ENCODE measurements at places on chromosomes 13 and 19.

- DNase-seq: no peak
These were observed 20.8 kb upstream of the EPHX3 start for GRCh38 chr19:15253061-15253460.

- DNase-seq: no peak
These were observed 14.7 kb downstream of the ZNF787 start for GRCh38 chr19:56106397-56106849.

DNA sequence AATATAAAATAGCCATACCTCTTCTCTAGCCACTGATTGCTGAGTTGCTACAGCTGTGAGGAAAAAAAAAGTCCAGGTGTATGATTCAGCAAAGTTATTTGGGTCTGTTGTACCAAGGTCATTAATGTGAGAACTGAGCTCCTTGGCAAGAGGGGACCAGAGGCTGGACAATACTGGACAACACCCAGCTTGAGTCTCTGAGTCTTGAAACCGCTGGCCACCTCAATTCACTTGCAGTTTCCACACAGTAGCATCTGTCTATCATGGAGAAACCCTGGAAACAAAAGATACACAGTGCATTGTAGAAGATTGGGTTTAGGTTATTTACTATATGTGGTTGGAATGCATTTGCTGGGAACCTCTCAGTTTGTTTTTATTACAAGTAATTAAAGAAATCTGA, 60.4 kb downstream of the WDFY2 start:
- DNase-seq: no peak

- DNase-seq: no peak
These were observed 134.4 kb upstream of the TSC22D1 start for GRCh38 chr13:44710576-44710975.

DNA sequence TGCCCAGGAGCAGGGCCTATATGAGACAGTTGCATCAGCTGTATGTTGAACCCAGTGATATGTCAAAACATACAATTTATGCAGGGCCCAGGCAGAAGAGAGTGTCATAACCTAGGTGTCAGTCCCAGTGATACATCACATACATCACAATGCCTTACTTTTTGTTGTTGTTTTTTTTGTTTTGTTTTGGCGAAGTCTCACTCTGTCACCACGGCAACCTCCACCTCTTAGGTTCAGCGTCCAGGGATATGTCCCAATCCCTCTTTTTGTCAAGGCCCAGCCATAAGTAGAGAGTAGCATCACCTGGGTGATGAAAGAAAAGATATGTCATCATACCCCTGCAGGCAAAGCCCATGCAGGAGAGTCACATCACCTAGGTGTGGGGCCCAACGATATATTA, 56.8 kb upstream of the ZNF730 start:
- DNase-seq: no peak

- no peak for DNase-seq
These were observed 62.0 kb downstream of the MPHOSPH8 start for GRCh38 chr13:19695428-19695827.

DNA sequence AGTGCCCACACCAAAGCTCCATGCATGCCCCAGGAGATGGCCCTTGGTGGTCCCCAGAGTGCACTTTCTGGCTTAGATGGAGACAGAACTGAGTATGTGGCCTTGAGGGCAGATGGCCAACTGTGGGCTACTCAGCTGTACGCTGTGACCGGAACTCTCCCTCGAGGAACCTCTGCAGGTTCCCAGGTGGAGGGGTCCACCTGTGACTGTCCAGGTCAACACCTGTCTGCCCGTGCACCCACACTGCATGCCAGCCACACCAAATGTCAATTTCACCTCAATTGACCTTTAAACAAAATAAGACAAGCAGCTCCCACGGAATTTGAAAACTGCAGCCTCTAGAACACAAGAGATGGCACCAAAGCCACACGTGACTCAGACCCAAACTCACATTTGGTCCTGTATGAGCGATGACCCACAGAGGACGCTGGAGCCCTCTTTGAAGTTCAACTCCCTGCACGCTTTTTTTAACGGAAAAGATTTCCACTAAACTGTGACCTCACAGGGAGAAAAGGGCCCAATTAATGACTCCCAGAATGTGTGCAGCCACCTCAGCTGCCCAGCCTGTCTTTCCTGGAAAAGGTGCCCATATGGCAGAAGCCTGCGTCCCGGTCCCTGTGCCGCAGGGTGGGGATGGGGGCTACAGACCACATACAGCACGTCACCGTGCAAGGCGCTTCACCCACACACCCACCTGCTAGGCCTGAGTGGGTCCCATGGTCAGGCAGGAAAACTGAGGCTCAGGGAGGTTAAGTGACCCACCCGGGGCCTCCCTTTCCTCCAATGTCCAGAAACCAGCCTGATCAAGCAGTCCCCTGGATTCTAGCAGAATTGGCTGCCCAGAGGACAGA, 47.7 kb downstream of the KLF2 start:
- DNase-seq: no peak

DNA sequence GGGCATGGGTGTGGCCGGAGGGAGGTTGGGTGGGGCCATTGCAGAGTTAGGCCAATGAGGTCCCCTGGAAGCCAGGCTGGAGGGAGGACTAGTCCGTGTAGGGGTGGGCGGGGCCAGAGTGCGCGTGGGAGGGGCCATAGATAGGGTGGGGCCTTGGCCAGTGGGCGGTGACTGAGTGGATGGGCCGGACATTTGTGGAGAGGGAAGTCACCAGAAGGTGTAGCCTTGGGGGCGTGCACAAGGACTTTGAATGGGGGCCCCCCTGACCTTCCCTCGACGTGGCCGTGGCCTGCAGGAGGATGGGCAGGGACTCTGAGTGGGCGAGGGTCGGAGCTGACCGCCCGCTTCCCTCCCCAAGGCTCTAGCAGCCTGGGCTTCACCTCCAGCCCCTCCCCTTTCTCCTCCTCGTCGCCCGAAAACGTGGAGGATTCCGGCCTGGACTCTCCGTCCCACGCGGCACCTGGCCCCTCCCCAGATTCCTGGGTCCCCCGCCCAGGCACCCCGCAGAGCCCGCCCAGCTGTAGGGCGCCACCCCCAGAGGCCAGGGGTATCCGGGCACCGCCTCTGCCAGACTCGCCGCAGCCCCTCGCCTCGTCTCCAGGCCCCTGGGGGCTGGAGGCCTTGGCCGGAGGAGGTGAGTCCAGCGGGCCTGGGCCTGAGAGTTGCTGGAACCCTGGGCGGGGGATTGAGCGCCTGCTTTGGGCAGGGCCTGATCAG, 16.5 kb upstream of the B3GNT3 start:
- DNase-seq: peak; percentile 88

Measured in NT2/D1 (cell line).